ENCODE measurements at places on chromosomes 3 and 15. TPM values are rescaled to one million over a fixed set of nuclear protein-coding genes. Genes with fewer than 3 reads are reported as not detected.

PIF1 gene
- 30.0 TPM for total RNA-seq

IL16 gene
- 117 TPM for total RNA-seq

GOLGA8N gene
- 2.4 TPM for total RNA-seq

SCG5 gene
- total RNA-seq = 1.2 TPM

SUCLG2 gene
- total RNA-seq = 58.2 TPM

SPSB4 gene
- total RNA-seq = not detected

DNA sequence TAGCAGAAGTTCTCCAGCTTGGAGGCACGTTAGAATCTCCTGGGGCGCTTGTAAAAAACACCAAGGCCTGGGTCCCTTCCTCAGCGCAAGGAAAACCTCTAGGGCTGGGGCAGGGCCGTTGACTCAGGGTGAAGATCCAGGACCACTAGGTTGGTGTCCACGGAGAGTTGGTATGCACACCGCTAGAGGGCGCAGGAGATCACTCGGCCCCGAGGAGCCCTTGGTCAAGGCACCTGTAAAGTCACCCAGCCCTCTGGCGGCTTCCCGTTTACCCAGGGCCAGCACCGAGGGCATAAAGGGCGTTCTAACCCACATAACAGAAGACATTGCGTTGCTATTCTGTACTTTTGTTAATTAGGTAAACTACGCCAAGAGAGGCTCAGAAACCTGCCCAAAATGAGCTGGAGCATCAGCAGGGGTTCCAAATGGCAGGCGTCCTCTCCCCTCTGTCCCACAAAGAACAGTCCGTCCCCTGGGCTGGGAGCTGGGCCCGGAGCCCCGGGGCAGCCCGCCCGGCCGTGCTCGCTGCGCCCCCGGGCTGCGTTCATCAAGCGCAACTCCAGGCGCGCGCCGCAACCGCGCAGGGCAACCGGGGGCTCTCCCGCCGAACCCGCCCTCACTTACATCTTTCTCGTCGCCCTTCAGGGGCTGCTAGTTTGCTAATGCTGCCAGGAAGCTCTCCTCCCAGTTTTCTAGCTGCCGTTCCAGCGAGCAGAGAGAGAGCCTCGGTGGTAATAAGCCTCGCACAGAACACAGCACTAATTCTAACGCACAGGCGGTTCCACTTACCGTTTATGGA, 332.1 kb downstream of the ARRDC4 start:
- peaks cover 1% of the 10 kb centered on the region for H3K4me1 ChIP-seq
- no peaks in the 10 kb centered on the region for H3K36me3 ChIP-seq
- no peak overlapping the region for H3K4me3 ChIP-seq
- no peak overlapping the region for H3K27ac ChIP-seq
- H3K27me3 ChIP-seq = peaks cover 16% of the 10 kb centered on the region

GRCh38 chr3:157586293-157586692, 83.1 kb upstream of the VEPH1 start:
- peaks cover 3% of the 10 kb centered on the region for H3K27me3 ChIP-seq
- H3K4me3 ChIP-seq = no peak overlapping the region
- no peaks in the 10 kb centered on the region for H3K36me3 ChIP-seq
- no peaks in the 10 kb centered on the region for H3K4me1 ChIP-seq
- H3K27ac ChIP-seq = no peak overlapping the region

DNA sequence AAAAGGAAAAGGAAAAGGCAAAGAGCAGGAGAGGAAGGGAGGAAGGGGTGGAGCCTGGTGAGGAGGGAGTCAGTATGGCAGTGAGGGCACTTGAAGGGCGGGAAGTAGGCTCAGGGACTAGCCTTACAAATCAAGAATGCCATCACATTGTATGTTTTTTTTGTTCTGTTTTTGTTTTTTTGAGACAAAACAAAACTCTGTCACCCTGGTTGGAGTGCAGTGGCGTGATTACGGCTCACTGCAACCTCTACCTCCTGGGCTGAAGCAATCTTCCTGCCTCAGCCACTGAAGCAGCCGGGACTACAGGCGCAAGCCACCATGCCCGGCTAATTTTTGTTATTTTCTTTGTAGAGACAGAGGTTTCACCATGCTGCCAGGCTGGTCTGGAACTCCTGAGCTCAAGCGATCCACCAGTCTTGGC, 10.5 kb upstream of the PIK3CB start:
- no peaks in the 10 kb centered on the region for H3K36me3 ChIP-seq
- H3K27me3 ChIP-seq = no peaks in the 10 kb centered on the region
- DNase-seq = no peak
- no peak overlapping the region for H3K27ac ChIP-seq
- no peak overlapping the region for H3K4me3 ChIP-seq

- H3K27me3 ChIP-seq = no peaks in the 10 kb centered on the region
- DNase-seq = no peak
- no peaks in the 10 kb centered on the region for H3K4me1 ChIP-seq
- no peak overlapping the region for H3K4me3 ChIP-seq
These were observed 545.0 kb downstream of the ZPLD1 start for GRCh38 chr3:102979682-102980354.

- H3K4me1 ChIP-seq = no peaks in the 10 kb centered on the region
- H3K4me3 ChIP-seq = no peak overlapping the region
- no peak overlapping the region for H3K27ac ChIP-seq
- H3K36me3 ChIP-seq = no peaks in the 10 kb centered on the region
- H3K27me3 ChIP-seq = peaks cover 4% of the 10 kb centered on the region
These were observed 11.3 kb upstream of the PIAS1 start for GRCh38 chr15:68042855-68043222.

- H3K36me3 ChIP-seq = no peaks in the 10 kb centered on the region
- no peak overlapping the region for H3K27ac ChIP-seq
- no peak overlapping the region for H3K4me3 ChIP-seq
- H3K4me1 ChIP-seq = peaks cover 12% of the 10 kb centered on the region
These were observed 33.8 kb downstream of the FMN1 start for GRCh38 chr15:33160581-33161165.

GRCh38 chr15:29970402-29970695, 112.4 kb upstream of the GOLGA8J start:
- H3K36me3 ChIP-seq = no peaks in the 10 kb centered on the region
- DNase-seq = no peak
- H3K4me1 ChIP-seq = no peaks in the 10 kb centered on the region
- no peak overlapping the region for H3K4me3 ChIP-seq

DNA sequence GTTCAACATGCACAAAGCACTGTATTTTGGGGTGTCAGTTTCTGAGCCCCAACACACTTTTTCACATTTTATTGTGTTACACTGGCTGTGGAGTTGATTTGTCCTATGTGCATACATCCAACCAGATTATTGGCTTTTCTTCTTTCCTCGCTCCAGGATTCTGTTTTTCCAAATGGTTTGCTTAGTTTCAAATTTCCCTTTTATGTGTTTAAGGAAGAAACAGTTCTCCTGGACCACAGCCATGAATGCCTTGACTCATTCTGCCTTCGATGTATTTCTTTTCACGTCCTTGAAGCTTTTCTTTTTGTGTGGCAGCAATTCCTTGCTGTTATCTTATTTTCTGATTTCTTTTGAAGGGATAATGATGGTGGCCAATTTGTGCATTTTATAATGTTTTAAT, 53.8 kb downstream of the CACNA2D3 start:
- no peak overlapping the region for H3K4me3 ChIP-seq
- H3K36me3 ChIP-seq = no peaks in the 10 kb centered on the region
- H3K4me1 ChIP-seq = no peaks in the 10 kb centered on the region
- no peak overlapping the region for H3K27ac ChIP-seq
- H3K27me3 ChIP-seq = peaks cover 3% of the 10 kb centered on the region
- DNase-seq = no peak

- no peak overlapping the region for H3K27ac ChIP-seq
- H3K4me3 ChIP-seq = no peak overlapping the region
- H3K36me3 ChIP-seq = no peaks in the 10 kb centered on the region
- H3K4me1 ChIP-seq = peaks cover 26% of the 10 kb centered on the region
- peaks cover 24% of the 10 kb centered on the region for H3K27me3 ChIP-seq
These were observed 3.0 kb upstream of the NECTIN3 start for GRCh38 chr3:111068574-111068973.

- no peaks in the 10 kb centered on the region for H3K27me3 ChIP-seq
- H3K27ac ChIP-seq = peak overlapping the region; percentile 86
- peaks cover 26% of the 10 kb centered on the region for H3K4me1 ChIP-seq
- DNase-seq = no peak
- peak overlapping the region; percentile 85 for H3K4me3 ChIP-seq
These were observed 1.6 kb upstream of the KLF13 start for GRCh38 chr15:31324806-31325594.

DNA sequence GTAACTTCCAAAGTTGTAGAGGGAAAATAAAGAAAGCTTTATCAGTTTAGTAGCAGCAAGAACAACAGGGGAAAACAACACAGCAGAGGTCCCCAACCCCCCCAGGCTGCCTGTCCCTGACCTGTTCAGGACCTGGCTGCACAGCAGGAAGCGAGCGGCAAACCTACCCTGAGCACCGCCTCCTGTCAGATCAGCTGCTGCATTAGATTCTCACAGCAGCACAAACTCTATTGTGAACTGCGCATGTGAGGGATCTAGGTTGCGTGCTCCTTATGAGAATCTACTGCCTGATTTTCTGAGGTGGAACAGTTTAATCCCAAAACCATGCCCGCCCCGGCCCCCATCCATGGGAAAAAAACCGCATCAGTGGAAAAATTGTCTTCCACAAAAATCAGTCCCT, 40.3 kb downstream of the USP50 start:
- DNase-seq = no peak
- H3K4me1 ChIP-seq = no peaks in the 10 kb centered on the region
- no peak overlapping the region for H3K27ac ChIP-seq
- peaks cover 8% of the 10 kb centered on the region for H3K36me3 ChIP-seq

DNA sequence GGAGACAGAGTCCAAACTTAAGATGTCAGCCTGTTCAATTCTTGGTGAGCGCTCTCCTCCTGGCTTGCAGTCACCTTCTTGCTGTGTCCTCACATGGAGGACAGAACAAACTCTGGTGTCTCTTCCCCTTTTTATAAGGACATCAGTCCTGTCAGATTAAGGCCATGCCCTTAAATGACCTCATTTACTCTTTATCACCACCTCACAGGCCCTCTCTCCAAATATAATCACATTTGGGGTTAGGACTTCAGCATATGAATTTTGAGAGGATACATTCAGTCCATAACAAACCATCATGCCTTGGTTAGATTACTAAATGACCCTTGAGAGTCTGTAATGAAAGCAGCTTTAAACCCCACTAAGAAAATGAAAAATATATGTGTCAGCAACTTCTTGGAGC, 175.2 kb downstream of the TAFA4 start:
- no peaks in the 10 kb centered on the region for H3K36me3 ChIP-seq

DNA sequence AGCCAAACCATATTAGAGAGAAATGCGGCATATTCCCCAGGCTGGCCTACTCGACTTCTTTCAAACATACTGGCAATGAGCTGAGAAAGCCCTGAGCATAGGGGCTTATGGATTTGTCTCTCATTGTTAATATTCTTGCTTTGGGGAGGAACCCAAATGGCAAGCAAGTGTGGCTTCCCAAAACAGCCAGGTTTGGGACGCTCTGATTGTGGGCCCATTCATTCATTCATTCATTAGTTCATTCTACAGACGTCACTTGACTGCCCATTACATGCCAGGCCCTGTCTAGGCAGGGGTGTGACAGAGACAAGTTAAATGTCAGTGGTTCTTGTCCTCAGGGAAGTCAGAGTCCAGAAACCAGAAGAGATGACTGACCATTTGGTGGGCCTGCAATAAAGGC, 77.4 kb upstream of the THBS1 start:
- H3K27me3 ChIP-seq = peaks cover 2% of the 10 kb centered on the region
- H3K4me1 ChIP-seq = no peaks in the 10 kb centered on the region
- H3K27ac ChIP-seq = no peak overlapping the region
- DNase-seq = no peak

GRCh38 chr15:25238716-25239470, 199.9 kb downstream of the UBE3A start:
- no peaks in the 10 kb centered on the region for H3K4me1 ChIP-seq
- DNase-seq = no peak
- H3K36me3 ChIP-seq = no peaks in the 10 kb centered on the region
- no peak overlapping the region for H3K27ac ChIP-seq

GRCh38 chr15:76114561-76114960, 54.8 kb downstream of the TMEM266 start:
- no peak for DNase-seq
- H3K4me1 ChIP-seq = no peaks in the 10 kb centered on the region
- H3K27me3 ChIP-seq = peaks cover 9% of the 10 kb centered on the region

DNA sequence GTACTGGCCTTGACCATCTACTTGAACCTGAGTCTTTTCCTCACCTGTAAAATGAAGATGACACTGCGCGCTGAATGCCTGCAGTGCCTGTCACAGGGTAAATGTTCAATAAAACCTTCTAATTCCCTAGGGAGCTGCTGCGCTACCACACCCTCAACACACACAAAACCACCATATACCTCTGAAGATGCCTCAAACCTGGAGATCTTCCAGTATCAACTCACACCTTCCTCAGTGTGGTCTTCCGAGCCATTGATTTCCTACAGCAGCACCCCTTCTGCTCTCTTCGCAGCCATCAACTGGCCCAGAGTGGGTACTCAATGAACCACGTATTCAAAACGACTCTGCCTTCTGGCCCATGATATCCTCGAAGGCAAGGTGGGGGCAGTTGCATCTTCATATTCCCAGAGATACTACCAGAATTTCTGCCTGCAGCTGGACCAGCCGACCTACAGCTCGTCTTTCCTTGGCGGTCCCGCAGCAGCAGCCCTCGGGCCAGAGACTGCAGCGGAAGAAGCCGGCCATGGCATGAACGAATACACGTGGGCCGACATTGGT, 695 bp downstream of the RPL32 start:
- H3K27ac ChIP-seq = peak overlapping the region; percentile 99
- H3K27me3 ChIP-seq = no peaks in the 10 kb centered on the region
- peaks cover 42% of the 10 kb centered on the region for H3K4me1 ChIP-seq
- peaks cover 57% of the 10 kb centered on the region for H3K36me3 ChIP-seq
- peak overlapping the region; percentile 98 for H3K4me3 ChIP-seq

GRCh38 chr3:142894493-142894892, 5.6 kb upstream of the PCOLCE2 start:
- no peak overlapping the region for H3K4me3 ChIP-seq
- peaks cover under 1% of the 10 kb centered on the region for H3K4me1 ChIP-seq
- no peak for DNase-seq
- H3K27me3 ChIP-seq = peaks cover 22% of the 10 kb centered on the region
- no peaks in the 10 kb centered on the region for H3K36me3 ChIP-seq

GRCh38 chr3:24158761-24159454, 213.8 kb downstream of the NR1D2 start:
- H3K27me3 ChIP-seq = peaks cover 13% of the 10 kb centered on the region
- H3K4me1 ChIP-seq = peaks cover 23% of the 10 kb centered on the region
- H3K27ac ChIP-seq = no peak overlapping the region
- DNase-seq = no peak
- no peaks in the 10 kb centered on the region for H3K36me3 ChIP-seq

DNA sequence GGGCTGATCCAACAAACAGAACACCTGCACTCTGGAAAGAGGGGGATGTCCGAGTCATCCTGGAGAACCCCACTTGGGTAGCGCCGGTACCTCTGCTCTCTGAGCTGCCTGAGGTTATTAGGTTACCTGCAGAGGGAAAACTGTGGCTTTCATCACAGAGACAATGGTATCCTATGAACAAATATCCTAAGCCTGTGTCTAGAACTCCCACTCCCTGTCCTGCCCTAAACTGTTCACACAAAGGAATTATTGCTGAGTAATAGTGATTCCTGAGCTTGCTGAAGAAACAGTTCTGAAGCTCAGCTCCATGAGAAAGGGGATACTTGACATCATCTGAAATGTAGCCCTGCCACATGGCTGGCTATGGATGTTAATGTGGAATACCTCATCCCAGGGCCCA, 31.9 kb upstream of the WNT5A start:
- no peaks in the 10 kb centered on the region for H3K36me3 ChIP-seq
- no peak for DNase-seq
- peaks cover 4% of the 10 kb centered on the region for H3K4me1 ChIP-seq
- H3K4me3 ChIP-seq = no peak overlapping the region
- H3K27me3 ChIP-seq = peaks cover 2% of the 10 kb centered on the region

GRCh38 chr3:43863966-43864933, 173.5 kb downstream of the ABHD5 start:
- H3K27me3 ChIP-seq = peaks cover 8% of the 10 kb centered on the region
- no peak overlapping the region for H3K27ac ChIP-seq
- no peak for DNase-seq
- no peaks in the 10 kb centered on the region for H3K36me3 ChIP-seq
